H4 (cell line): ENCODE measurements at places on chromosomes 5 and 9. TPM values are rescaled to one million over a fixed set of nuclear protein-coding genes. Genes with fewer than 3 reads are reported as not detected.

- DNase-seq, result no peak
Observed at GRCh38 chr9:126411948-126412284, 85.3 kb downstream of the MVB12B start.

DNA sequence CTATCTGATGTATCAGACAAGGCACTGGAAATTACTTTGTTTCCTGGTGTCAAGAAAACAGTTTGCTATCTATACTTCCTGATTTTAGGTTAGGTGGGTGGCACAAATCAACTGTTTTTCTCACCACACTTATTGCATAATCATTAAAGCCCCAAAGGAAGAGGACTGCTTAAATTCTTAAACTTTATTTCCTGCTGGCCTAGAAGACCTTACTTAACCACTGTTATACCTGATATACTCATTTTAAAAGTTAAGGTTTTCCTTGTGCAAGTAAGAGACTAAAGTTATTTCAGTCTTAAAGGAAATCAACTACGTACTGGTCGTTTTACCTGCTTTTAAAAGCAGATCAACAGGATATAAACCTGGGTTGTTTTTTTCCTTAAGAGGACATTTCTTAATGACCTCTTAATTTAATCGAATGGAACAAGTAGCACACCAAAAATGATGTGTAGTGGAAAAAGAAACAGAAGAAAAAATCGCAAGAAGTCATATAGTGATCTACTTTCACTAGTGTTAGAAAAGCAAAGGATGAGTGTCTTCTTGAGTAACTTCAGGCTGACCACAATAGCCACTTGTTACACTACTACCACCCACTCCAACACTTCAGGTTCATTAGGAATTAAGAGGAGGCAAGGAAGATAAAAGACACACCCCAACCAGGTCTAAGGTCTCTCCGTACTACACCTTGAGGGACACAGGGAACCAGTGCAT lies 974 bp downstream of the CLINT1 start:
- no peak for DNase-seq

GRCh38 chr9:23587903-23588302 lies 238.1 kb downstream of the ELAVL2 start:
- no peak for DNase-seq

The KIAA0825 gene
- total RNA-seq, result 2.3 and 3.7 TPM in 2 replicates

DNA sequence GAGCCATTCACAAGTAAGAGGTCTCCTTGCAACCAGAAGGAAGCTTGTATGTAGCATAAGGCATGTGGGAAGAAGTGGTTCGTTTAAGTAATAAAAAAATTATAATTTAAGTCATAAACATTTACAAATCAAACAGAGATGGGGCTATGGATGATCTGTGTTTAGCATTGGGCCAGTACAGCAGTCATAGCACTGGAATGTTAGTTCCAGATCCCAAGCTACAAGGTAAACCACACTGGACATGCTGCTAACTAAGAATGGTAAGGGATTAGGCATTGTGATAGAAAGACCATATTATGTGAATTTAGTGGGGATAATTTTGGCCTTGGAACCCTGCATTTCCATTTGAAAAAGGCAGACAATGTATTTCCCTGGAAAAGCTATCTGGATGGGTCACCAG lies 170.4 kb upstream of the KCNN2 start:
- DNase-seq, result no peak

DNA sequence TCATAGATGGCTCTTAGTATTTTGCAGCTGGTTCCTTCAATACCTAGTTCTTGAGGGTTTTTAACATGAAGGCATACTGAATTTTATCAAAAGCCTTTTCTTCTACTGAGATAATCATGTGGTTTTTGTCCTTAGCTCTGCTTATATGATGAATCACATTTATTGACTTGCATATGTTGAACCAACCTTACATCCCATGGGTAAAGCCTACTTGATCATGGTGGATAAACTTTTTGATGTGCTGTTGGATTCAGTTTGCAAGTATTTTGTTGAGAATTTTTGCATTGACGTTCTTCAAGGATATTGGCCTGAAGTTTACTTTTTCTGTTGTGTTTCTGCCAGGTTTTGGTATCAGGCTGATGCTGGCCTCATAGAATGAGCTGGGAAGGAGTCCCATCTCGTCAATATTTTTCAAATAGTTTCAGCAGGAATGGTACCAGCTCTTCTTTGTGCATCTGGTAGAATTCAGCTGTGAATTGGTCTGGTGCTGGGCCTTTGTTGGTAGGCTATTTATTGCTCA lies 49.7 kb downstream of the YIPF5 start:
- no peak for DNase-seq

GRCh38 chr9:126839301-126839700 lies 21.1 kb upstream of the ZBTB34 start:
- DNase-seq, result no peak

GRCh38 chr9:130707225-130707976 lies 13.8 kb downstream of the EXOSC2 start:
- peak; percentile 39 for DNase-seq

The CRB2 gene
- not detected in 2 replicates for total RNA-seq

GRCh38 chr5:141674747-141675146 lies 7.3 kb downstream of the ARAP3 start:
- no peak for DNase-seq

The TNFSF8 gene
- not detected in 2 replicates for total RNA-seq

The DIAPH1 gene
- total RNA-seq, result 24.3 and 40.7 TPM in 2 replicates

The SKP2 gene
- 61.6 and 84.5 TPM in 2 replicates for total RNA-seq

GRCh38 chr9:100637787-100638186 lies 59.9 kb downstream of the CAVIN4 start:
- DNase-seq, result peak; percentile 26

DNA sequence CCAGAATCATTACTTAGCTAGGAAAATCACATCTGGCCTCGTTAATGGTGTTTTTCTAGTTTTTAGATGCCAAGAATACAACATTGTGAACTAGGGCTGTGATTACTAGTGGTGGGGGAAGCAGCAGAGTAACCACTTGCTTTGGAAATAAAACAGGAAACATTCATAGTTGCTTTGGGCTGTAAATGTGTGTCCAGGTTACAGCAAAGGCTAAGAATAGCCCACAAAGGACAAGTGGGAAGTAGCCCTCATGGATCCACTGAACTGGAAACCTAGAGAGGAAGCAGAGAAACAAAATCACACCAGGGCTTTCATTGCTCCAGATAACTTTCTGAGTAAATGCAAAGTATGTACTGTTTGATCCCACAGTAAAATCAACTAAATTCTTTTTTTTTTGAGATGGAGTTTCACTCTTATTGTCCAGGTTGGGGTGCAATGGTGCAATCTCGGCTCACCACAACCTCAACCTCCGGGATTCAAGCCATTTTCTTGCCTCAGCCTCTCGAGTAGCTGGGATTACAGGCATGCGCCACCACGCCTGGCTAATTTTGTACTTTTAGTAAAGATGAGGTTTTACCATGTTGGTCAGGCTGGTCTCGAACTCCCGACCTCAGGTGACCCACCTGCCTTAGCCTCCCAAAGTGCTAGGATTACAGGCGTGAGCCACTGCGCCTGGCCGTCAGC lies 56.2 kb upstream of the TNFSF15 start:
- DNase-seq, result no peak

GRCh38 chr5:132767150-132767549 lies 9.9 kb downstream of the SEPTIN8 start:
- no peak for DNase-seq

The FAM200C gene
- 7.0 and 10.3 TPM in 2 replicates for total RNA-seq

GRCh38 chr9:123335193-123335985 lies 20.6 kb upstream of the CRB2 start:
- peak; percentile 73 for DNase-seq

The BTNL8 gene
- not detected in 2 replicates for total RNA-seq

The PCDHGA8 gene
- total RNA-seq, result 0.39 and 0.74 TPM in 2 replicates

The CPLANE1 gene
- total RNA-seq, result 4.8 and 13.8 TPM in 2 replicates

DNA sequence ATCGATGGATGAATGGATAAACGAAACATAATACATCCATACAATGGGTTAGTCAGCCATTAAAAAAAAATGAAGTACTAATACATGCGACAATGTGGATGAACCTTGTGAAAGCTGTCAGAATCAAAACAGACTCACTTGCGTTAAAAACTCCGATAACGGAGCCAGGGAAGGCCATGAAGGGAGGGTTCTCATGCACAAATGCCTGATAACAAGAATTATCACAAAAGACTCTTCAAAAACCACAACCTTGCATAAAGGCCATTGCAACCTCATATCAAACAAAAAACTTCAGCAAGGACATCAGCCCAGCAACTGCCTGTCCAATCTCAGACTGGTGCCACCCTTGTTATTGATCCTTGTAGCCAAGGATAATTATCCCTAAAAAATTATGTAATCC lies 13.7 kb downstream of the ERMP1 start:
- DNase-seq, result no peak

DNA sequence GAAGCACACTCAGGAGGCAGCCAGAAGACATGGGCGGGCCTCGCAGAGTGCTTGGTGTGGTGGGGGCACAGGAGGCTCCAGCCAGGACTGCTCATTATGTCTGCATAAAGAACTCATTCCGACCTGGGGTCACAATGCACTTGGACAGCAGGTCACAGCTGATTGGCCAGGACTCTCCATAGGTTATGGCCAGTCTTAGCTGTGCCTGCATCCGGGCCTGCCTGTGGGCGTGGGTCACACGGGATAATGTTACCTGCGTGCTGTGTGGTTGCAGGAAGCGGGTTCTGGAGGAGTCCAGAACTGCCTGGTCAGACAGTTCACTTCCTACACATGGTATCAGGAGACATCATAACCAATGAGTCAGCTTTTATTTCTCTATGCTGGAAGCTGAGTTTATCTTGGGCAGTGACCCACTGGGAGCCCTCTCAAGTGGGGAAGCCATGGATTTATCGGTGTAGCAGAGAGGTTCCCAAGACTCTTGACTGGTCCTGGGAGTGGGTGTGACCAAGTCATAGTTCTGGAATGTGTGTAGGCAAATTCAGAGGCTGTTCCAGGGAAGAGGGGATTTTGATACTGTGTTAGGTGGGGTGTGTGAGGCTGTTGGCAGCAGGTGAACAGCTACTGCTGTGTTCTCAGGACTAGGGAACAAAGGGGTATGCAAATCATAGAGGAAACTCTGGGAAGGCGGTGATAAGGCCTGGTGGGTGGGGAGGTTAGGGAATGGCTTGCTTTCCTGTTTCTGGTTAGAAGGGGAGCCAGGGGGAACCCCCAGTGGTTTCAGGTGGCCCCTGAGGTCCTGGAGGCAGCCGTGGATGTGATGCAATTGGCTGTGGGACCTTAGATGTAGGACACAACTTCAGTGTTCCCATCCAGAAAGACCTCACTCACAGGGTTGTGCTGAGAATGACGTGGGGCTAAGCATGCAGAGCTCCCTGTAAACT lies 51.3 kb downstream of the ARHGEF37 start:
- DNase-seq, result peak; percentile 78

DNA sequence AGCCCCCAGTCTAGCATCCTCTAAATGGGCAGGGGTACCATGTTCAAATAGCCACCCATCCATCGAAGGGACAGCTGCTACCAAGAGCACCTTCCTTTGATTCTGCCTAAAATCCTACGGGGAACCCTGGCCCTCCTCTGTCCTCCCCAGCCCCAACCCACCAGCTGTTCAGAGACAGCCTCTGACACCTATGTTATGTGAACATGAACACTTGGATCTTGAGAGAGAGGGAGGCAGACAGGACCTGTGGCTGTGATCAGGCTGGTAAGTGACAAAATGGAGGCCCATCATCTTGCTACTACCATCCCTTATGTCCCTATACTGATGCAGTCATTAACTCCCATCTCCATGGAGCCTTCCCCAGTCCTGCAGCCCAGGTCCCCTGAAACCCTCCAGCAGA lies 8.2 kb downstream of the SLC23A1 start:
- DNase-seq, result no peak

GRCh38 chr9:130860458-130861316 lies 25.6 kb downstream of the ABL1 start:
- DNase-seq, result peak; percentile 96

- DNase-seq, result peak; percentile 84
Observed at GRCh38 chr5:34522599-34523386, 133.3 kb upstream of the RAI14 start.

- DNase-seq, result no peak
Observed at GRCh38 chr9:114143234-114143633, 12.1 kb upstream of the COL27A1 start.

GRCh38 chr5:132999246-132999645 lies 27.1 kb downstream of the ZCCHC10 start:
- no peak for DNase-seq

GRCh38 chr5:76776391-76776790 lies 42.4 kb upstream of the F2RL1 start:
- DNase-seq, result no peak

GRCh38 chr5:150464554-150465012 lies 15.0 kb upstream of the RPS14 start:
- no peak for DNase-seq

The WDR31 gene
- 0.46 and 0.47 TPM in 2 replicates for total RNA-seq

DNA sequence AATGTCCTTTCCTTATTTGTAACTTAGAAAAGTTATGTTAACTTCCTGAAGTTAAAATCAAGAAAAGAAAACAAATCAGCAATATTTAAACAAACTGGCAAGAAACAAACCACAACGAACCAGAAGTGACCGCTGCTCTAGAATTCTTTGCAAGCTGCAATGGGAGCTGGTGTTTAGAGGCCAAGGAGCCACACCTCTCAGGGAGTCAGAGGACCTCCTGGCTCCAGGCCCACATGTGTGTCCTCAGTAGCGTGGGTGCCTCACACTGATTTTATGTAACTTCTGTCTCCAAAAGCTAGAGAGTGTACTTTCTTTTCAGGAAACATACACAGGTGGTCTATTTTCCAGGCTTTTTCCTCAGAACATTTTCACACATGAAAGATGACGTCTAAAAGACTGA lies 100.4 kb downstream of the IRX2 start:
- DNase-seq, result peak; percentile 69

GRCh38 chr9:108783731-108784495 lies 71.9 kb downstream of the ACTL7B start:
- DNase-seq, result no peak

GRCh38 chr5:10333154-10334006 lies 20.1 kb upstream of the MARCHF6 start:
- DNase-seq, result no peak

GRCh38 chr9:123465304-123465703 lies 109.3 kb downstream of the CRB2 start:
- no peak for DNase-seq

DNA sequence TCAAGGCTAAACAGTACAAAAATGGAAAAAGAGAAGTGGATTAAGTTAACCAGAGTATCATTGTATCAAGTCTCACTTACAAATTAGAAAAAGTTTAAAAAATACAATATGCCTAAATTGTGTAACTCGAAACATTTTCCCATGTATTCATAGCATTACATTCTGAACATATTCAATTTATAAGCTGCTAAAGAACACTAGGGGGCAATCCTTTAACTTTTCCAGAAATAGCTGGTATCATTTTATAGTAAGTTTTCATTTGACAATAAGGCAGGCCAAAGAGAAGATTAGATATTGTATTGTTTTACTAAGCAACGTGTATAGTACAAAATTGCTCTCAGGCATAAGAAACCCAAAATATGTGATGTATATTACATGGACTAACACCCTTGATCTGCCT lies 234.6 kb downstream of the ADGRV1 start:
- no peak for DNase-seq

GRCh38 chr5:56737951-56738606 lies 77.3 kb upstream of the MAP3K1 start:
- no peak for DNase-seq

The SPATA24 gene
- 3.4 and 5.9 TPM in 2 replicates for total RNA-seq
